Amniotic epithelial cell (primary cell): ENCODE measurements at places on chromosomes 11 and 22.

DNA sequence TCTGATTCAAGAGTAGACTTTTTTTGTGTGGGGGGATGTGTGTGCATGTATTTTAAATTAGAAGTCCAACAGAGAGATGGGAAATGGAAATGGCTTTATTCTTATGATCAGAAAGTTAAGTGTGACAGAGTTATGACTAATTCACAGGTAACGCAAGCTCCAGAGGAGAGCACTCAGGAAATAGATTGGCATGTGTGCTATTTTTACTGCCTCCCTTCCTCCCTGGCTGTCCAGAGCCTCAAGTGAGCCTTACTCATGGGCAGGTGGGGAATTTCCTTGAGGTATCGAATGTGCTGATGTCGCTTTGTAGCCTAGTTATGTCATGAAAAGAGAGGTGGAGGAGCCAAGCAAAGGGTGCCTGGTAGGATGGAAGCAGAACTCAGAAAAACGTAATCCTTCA is 70.3 kb upstream of the BDNF start:
- DNase-seq: peak; percentile 4

GRCh38 chr11:2313051-2313951 is 11.5 kb downstream of the TSPAN32 start:
- DNase-seq: no peak

GRCh38 chr11:128342511-128343134 is 244.7 kb downstream of the ETS1 start:
- peak; percentile 39 for DNase-seq

- DNase-seq: no peak
Observed at GRCh38 chr11:8203414-8203715, 34.5 kb upstream of the RIC3 start.

DNA sequence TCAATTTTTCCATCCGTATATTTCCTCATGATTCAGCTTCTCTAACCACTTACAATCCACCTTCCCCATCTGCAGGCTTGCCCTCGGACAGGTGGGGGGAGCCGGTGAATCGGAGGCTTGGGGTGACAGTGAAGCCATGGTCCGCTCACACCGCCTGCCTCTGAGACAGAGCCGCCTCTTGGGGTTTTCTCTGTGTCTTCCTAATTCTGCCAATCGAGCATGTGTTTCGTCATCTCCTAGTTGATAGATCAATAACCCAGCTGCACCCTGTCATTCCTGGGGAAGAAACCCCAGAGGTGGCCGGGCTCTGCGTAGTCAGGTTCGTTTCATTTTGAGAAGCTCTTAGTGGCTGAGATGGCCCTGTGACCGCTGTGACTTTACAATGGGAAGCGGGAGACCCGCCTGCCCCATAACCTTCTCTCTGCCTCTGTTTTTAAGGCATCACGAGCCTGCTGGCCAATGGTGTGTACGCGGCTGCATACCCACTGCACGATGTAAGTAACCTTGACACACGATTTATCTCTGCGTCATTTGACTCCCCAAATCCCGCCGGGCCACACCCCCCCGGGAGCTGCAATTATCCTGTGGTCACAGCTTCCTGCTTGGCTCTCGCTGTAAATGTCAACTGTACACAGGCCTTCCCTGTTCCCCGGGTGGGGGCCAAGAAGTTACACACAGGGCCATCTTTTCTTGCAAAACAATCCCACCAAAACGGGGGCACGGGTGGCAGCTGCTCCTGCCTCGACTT is 33.3 kb downstream of the ANO1 start:
- DNase-seq: peak; percentile 47

DNA sequence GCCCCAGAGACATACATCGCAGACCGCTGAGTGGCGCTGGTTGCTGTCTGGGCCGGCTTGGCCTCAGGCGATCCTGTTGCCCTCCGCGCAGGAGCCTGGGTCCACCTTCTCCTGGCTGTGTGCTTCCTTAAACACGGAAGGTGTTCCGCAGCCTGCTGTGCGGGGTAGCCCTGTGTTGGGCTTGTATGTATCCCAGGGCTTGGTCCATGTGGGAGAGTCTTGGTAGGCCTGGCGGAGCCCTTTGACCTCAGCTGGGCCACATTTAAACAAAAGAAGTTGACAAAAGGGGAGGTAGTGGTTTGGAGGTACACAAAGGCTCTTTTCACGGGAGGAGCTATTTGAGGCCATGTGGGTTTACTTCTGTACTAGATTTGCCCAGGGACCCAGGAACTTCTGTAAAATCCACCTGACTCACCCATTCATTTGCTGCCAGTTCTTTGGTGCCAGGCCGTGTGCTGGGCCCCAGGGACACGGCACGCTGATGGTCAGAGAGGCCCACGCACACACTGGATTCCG is 11.0 kb upstream of the GRAMD4 start:
- DNase-seq: no peak

- no peak for DNase-seq
Observed at GRCh38 chr11:69660001-69660500, 15.1 kb downstream of the LTO1 start.

DNA sequence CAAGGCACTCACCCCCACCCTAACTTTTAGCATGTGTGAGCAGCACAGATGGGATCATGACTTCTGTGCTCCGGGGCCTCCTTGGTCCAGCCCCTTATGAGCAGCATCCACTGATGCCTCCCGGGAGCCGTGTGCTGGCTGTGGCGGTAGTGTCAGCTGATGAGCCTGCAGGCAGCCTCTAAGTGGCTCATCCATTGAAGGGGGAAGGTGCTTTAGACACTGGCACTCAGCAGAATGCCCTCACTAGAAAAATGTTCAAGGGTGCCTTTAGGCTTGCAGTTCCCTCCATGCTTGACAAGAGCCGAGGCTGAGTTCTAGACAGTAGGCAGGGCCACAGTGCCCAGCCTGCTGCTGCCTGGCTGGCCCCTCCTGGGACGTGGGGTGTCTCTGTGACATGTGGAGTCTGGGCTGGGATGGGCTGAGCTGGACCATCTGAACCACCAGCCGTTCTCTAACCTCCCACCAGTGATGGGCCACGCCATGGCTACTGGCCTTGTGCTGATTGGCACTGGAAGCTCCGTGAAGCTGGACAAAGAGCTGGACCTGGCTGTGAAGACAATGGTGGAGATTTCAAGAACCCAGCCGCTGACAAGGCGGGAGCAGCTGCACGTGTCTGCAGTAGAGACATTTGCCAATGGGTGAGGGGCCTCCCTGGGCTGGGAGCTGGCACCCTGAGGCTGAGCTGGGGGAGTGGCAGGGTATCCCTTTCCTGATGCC is 5.8 kb downstream of the TTC38 start:
- no peak for DNase-seq

DNA sequence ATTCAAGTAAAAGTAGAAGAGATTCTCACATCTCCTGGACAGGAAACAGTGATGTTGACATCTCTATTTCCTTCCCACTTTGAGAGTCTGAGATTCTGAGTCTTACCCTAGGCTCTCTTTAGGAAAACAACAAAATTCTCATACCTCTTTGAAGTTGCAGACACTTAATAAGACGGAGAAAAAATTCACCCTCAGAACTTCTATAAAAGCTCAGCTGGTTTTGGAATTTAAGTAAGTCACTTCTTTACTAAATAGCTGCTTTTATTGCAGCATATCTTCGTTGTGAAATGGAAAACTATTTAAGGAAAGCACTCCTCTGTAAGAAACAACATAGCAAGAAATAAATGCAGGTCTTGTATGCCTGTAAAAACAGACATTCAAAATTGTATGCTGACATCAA is 79.1 kb downstream of the MSANTD4 start:
- peak; percentile 59 for DNase-seq

DNA sequence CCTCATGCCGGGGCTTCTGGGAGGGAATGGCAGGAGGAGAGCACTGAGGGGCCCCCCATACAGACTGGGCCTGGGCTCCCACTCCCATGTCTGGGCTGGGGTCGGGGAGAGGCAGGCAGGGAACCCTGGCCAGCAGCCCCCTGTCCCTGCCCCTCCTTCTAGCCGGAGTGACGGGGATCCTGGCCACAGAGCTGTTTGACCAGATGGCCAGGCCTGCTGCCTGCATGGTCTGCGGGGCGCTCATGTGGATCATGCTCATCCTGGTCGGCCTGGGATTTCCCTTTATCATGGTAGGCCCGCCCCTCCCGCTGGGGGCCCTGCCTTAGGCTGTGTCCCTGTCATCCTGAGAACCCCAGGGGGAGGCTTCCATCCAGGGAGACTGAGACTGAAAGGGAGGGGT is 10.0 kb upstream of the MIF start:
- DNase-seq: no peak

DNA sequence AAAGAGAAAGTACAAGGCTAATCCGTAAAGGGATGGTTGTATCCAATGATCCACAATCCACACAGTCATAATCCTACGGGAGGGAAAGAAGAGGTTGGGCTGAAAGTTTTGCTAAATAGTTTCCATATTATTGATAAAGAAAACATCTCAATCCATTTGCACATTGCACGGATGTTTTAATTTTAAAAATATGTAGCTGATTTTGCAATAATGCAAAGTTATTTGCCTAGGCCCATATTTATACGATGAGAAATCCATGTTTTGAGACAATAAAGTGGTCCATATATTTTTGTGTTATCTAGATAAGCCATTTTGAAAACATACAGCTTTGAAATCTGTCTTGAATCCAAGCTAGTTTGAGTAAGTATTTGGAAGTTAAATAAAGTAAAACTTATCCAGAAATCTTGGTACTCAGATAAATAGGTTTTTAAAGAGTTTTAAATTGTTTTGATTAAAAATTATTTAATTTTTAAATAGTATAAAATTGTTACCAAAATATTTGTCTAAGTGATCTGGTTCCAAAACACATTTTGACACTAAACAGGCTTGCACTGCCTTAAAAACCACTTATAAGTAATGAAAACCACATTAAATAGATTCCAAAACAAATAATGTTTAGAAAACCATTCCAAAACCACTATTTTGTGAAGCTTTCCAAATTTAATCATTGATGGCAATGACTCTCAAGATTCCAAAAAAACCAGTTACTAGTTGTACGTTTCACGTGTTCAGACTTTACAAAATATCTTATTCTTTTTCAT is 38.2 kb upstream of the PAMR1 start:
- no peak for DNase-seq

DNA sequence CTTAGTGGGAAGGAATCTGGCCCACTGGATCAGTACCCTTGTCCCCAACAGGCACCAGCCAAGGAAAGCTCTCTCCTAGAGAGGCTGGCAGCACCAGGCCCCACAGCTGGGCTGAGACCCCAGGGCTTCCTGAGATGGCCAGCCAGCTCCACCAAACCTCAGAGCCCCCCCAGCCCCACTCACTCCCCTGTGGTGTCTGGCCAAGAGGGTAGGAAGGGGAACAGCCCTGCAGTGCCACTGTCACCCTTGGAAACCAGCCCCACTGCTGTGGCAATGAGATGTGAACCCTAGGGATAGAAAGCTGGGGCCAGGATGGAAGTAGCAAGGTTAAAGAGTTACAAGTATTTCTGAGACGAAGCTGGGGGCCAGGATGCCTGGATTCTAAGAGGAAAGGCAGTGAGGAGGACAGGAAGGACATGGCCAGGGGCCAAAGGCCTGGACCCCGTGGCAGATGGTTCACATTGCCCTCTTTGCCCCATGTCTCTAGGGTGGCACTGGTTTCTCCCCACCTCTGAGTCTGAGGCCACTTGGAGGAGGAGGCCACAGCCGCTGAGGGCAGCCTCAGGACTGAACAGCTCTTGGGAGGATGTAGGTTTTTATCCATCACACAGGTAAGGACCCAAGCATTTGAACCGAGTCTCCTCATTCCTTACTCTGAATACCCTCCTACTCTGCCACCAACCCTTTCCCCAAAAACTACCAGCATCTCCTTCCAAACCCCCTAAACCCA is 28.8 kb downstream of the NRXN2 start:
- DNase-seq: no peak

DNA sequence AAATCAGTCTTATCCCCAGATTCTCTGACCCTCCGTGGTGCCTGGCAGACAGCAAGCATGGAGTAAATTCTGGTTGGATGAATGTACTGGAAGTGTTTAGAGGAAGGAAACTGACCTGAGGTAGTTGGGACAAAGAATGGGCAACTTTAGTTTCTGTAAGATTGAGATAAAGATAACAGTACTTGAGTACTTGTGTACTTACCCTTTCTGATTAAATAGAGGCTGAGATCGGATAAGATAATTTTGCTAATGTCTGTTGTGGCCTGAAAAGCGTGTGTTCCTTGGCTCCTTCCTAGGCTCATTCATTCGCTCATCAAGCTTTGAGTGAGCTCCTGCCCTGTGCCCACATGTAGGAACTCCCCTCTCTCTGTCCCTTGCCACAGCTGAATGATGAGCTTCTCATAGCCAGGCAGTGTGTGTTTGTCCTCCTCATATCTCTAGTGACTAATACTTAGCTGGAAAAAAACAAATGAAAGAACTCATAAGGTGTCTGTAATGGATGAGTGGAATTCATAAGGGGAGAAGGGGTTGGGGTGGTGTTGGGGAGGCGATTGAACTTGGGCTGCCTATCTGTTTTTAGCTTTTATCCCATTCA is 118.1 kb downstream of the DBX1 start:
- peak; percentile 54 for DNase-seq

DNA sequence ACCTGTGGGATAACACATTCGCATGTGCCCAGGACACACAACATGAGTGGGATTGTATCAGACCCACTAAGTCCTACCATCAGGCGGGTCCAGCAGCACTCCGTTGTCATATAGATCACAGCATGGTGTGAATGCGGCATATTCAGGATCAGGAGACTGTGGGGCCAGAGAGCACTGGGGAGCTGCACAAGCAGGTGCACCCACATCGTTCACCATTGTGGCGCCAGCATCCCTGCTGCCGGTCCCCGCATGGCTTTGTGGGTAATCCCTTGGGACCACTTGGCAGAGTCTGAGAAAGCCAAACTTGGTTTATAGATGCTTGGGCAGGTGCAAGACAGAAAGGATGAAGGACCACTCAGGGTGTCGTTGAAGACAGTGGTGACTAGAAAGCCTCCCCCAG is 201.6 kb upstream of the B3GAT1 start:
- no peak for DNase-seq

DNA sequence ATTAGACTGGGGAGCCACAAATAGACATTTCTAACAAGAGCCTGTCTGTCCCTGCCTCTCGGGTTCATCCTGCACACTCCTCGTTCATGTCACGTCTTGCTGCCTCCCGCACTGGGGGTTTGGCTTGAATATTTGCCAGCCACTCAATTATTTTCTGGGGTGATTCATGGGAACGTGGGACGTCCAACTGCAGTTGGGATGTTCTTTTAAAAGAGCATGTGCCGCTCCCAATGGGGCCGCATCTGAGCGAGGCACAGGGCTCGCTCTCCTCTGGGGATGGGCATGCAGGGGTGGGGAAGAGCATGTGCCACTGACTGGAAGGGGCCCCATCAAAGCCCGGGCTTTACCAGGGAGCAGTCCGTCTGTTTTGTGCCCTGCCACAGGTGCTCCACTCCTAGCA is 43.4 kb downstream of the PARVG start:
- no peak for DNase-seq
